ENCODE measurements at places on chromosomes 11 and 22.

GRCh38 chr22:49632199-49633009 is 195.3 kb downstream of the BRD1 start:
- H3K27ac ChIP-seq: no peak overlapping the region
- no peak overlapping the region for H3K4me3 ChIP-seq
- no peaks in the 10 kb centered on the region for H3K4me1 ChIP-seq

DNA sequence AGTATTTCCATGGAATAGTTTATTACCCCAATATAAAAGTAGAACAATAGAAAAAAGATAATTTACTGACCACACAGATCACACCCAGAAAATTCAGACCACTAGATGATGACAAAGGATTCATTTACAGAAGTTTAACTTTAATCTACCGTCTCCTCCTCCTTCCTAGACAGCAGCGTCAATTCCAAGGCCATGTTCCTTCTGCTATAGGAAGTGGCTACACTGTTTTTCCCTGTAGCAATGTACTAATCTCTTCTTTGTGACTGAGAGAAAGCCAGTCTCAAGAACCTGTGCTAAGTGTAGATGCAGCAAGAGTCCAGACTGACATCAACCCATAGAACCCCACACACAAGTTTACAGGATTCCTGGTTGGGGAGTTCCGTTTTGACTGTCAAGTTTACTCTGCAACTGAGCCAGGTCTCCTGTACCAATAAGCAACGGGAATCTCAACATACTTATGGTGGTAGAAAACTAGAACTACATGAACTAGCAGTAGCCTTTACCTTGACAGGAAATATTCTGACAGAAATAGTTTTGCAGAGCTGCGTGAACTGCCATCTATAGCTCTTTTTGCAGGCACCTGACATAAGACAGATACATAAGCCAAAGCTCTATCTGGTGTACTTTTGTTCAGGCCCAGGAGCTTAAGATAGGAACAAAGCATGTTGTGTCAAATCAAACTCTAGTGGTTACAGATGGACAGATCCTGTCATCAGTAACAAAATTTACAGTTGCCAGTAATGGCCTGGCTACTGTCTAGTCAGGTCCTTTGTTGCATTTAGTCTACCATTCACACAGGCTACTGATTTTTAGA is 42.9 kb downstream of the MRTFA start:
- H3K27ac ChIP-seq: no peak overlapping the region
- H3K4me3 ChIP-seq: no peak overlapping the region
- DNase-seq: no peak
- H3K27me3 ChIP-seq: no peaks in the 10 kb centered on the region
- H3K4me1 ChIP-seq: peaks cover 13% of the 10 kb centered on the region

GRCh38 chr11:45805305-45806071 is 539 bp downstream of the SLC35C1 start:
- H3K27me3 ChIP-seq: no peaks in the 10 kb centered on the region
- H3K36me3 ChIP-seq: peaks cover 12% of the 10 kb centered on the region
- H3K4me1 ChIP-seq: peaks cover 47% of the 10 kb centered on the region
- H3K27ac ChIP-seq: peak overlapping the region; percentile 80

GRCh38 chr22:31192513-31192912 is 19.6 kb upstream of the LIMK2 start:
- H3K4me3 ChIP-seq: no peak overlapping the region
- no peak overlapping the region for H3K27ac ChIP-seq

GRCh38 chr22:48035897-48036296 is 1273.4 kb downstream of the TBC1D22A start:
- no peak overlapping the region for H3K27ac ChIP-seq
- no peak overlapping the region for H3K4me3 ChIP-seq
- no peaks in the 10 kb centered on the region for H3K4me1 ChIP-seq
- no peak for DNase-seq

DNA sequence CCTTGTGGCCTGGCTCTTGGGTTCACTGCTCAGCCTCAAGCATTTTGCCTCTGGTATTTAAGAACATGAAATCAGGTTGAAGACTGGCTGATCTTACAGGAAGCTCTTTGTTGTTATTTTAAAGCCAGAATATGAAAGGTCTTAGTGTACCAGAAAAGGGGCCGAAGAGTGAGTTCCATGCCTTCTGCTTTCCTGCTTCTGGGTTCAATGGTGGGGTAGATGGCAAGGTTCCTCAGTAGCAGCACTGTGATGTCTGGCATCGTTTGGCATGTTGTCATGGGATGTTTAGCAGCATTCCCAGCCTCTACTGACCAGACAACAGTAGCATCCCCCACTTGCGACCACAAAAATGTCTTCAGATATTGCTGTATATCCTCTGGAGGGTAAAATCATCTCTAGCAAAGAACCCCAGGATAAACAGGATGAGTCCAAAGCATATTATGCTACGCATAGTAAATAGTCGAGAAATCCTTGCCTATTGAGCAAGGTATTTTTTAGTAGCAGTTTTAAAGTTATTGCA is 2.4 kb downstream of the VPS26B start:
- no peak for DNase-seq
- H3K27ac ChIP-seq: no peak overlapping the region
- peaks cover 22% of the 10 kb centered on the region for H3K36me3 ChIP-seq

DNA sequence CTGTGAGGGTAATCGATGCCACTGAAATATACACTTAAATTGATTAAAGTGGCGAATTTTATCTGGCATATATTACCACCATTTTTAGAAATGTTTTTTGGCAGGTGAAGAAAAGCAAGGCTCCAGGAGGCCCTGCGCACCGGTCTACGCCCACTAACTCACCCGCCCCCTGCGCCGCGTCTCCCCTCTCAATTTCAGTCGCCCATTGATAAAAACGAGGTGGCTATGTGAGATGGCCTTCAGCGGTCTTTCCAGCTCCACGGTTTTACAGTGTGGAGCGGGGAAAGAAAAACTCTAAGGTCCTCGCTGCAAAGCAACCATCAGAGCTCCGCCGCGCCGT is 602 bp upstream of the AQP11 start:
- H3K27ac ChIP-seq: no peak overlapping the region
- peak overlapping the region; percentile 33 for H3K4me3 ChIP-seq
- H3K4me1 ChIP-seq: peaks cover 20% of the 10 kb centered on the region
- H3K27me3 ChIP-seq: peaks cover 14% of the 10 kb centered on the region

- no peaks in the 10 kb centered on the region for H3K27me3 ChIP-seq
- H3K27ac ChIP-seq: peak overlapping the region; percentile 77
- H3K4me1 ChIP-seq: peaks cover 30% of the 10 kb centered on the region
- H3K4me3 ChIP-seq: no peak overlapping the region
- peak; percentile 97 for DNase-seq
Measured at GRCh38 chr11:44592125-44592940, 26.9 kb downstream of the CD82 start.

DNA sequence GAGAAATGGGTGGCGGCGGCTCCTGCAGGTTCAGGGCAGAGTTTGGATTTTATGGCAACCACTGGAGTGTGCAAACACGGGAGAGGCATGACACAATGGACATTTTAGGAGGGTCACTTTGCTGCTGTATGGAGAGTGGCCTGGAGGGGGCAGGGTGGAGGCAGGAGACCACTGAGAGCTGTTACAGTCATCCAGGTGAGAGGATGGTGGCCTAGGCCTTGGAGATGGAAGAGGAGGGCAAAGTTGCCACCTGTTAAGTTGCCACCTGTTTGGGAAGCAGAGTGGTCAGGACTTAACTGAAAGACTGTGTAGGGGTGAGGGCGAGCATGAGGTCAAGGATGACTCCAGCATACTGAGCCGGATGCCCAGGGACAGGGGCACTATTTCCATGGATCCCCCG is 2.3 kb upstream of the RAD9A start:
- H3K27ac ChIP-seq: no peak overlapping the region
- peaks cover 5% of the 10 kb centered on the region for H3K36me3 ChIP-seq
- no peak overlapping the region for H3K4me3 ChIP-seq
- H3K27me3 ChIP-seq: no peaks in the 10 kb centered on the region

DNA sequence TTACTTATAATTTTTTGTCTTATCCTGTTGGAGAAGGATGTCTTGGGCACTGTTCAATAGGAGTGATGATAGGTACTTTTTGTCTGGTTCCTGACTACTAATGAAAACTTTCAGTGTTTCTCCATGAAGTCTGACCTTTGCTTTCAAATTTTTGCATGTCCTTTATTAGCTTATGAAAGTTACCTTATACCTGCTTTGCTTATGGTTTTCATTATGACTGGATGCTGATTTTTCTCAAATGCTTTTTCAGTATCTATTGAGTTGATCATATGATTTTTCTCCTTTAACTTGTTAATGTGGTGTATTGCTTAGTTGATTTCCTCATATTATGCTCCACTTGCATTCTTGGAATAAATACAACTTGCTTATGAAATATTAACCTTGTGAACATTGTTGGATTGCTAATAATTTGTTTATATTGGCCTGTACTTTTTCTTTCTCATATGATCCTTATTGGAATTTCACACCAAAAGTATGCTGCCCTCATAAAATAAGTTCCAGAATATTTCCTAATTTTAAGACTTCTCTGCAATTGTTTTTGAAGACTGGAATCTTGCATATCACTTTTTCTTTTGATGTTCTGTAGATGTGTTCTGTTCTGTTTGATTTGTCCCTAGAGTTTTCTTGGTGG is 85.0 kb upstream of the SC5D start:
- H3K27ac ChIP-seq: no peak overlapping the region
- H3K36me3 ChIP-seq: no peaks in the 10 kb centered on the region
- no peak for DNase-seq
- no peak overlapping the region for H3K4me3 ChIP-seq

GRCh38 chr22:26174280-26174679 is 5.0 kb downstream of the SEZ6L start:
- no peaks in the 10 kb centered on the region for H3K36me3 ChIP-seq
- peaks cover 17% of the 10 kb centered on the region for H3K4me1 ChIP-seq
- H3K27me3 ChIP-seq: peaks cover 21% of the 10 kb centered on the region
- H3K4me3 ChIP-seq: no peak overlapping the region
- no peak overlapping the region for H3K27ac ChIP-seq

Data from CD14-positive monocyte (primary cell).